Mucosa of descending colon (tissue), 3 donors: ENCODE measurements at places on chromosomes 7 and 10. TPM values are rescaled to one million over a fixed set of nuclear protein-coding genes. Genes with fewer than 3 reads are reported as not detected.

The FKBP6 gene
- total RNA-seq, result not detected

The HPSE2 gene
- total RNA-seq, result 1.3 TPM

The STOX1 gene
- total RNA-seq, result 6.9 TPM

The ECHDC3 gene
- total RNA-seq, result 9.4 TPM

The DEPP1 gene
- 18.1 TPM for total RNA-seq

The ITGA8 gene
- 2.5 TPM for total RNA-seq

The GNAT3 gene
- total RNA-seq, result not detected

The FANK1 gene
- total RNA-seq, result 7.4 TPM

The INPP5F gene
- 12.5 TPM for total RNA-seq

The LRIT1 gene
- not detected for total RNA-seq

The FAS gene
- total RNA-seq, result 50.8 TPM

The ANKRD61 gene
- not detected for total RNA-seq

The PPP1R9A gene
- total RNA-seq, result 17.8 TPM

The PRKG1 gene
- total RNA-seq, result 55.6 TPM

The CTTNBP2 gene
- total RNA-seq, result 8.3 TPM

The TMEM273 gene
- 12.7 TPM for total RNA-seq

The ATG9B gene
- total RNA-seq, result 0.09 TPM

The SLC4A2 gene
- 89.5 TPM for total RNA-seq

The SKIDA1 gene
- total RNA-seq, result 0.34 TPM

The ABCA13 gene
- 1.6 TPM for total RNA-seq

The CFAP58 gene
- total RNA-seq, result 0.17 TPM

The NKX2-3 gene
- total RNA-seq, result 38.5 TPM

The OR2A7 gene
- 16.2 TPM for total RNA-seq

The SFTPA2 gene
- total RNA-seq, result 2.8 TPM
